ENCODE measurements at places on chromosomes 1 and 21.

- DNase-seq = peak; percentile 44
These were observed 10.8 kb downstream of the SLC45A3 start for GRCh38 chr1:205669341-205670149.

- no peak for DNase-seq
These were observed 18.6 kb upstream of the HSPG2 start for GRCh38 chr1:21955501-21956281.

GRCh38 chr1:182682898-182683501 is 1.4 kb downstream of the RGS8 start:
- DNase-seq = no peak

DNA sequence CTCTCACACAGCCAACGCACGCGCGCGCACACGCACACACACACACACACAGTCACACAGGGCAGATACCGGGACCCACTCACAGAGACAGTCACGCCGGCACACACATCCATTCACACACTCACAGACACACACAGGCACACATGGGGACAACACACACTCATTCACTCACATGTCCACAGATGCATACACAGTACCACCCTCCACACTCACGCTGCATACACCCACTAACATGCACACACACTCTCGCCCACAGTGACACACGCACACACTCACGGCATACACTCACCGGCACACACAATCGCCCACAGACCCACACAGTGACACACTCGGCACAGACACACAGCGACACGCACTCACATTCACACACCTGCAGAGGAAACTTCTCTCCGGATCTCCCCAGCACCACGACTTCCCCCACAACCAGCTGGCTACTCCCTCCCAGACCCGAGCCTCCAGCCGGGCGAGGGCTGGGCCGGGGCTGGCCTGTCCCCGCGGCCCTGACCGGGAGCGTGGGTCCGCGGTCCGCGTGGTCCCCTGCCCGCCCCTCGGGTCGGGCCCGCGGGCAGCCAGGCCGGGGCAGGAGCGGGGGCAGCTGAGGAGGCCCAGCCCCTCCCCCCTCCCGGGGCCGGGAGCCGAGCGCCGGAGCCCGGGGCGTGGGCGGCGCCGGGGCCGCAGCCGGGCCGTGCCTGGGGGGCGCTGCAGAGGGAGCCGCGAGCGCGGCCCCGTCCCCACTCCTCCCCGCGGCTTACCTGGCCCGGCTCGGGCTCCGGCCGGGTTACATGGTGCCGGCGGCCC is 552 bp downstream of the DLGAP3 start:
- DNase-seq = no peak

- peak; percentile 70 for DNase-seq
These were observed 70.2 kb upstream of the S1PR1 start for GRCh38 chr1:101166583-101167120.

- DNase-seq = no peak
These were observed 920 bp downstream of the MTHFR start for GRCh38 chr1:11804666-11805421.

DNA sequence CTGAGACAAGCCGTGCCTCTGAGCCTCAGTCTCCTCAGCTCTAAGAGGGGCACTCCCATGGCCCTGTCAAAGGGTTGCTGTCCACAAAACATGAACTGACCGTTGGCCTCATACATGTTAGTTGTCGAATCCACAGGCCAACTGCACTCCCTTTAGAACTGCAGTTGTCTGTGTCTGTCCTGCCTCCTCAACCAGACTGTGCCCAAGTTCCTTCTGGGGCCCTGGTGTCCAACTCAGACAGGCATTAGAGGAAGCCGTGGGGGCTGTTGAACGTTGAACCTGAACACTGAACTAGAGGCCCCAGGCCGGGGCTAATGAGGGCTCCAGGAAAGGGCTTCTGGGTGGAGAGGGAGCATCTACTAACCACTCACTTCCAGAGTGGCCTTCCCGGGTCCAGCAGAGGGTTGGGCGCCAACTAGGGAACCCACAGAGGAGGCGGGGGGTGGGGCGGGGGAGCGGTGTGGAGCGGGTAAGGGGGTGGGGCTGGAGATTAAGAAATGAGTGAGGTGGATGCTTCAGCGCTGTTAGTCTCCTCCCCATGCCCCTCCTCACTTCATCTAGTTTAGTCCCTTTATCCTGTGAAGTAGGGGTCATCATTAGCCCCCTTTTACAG is at the start of gene RAB42:
TSS of gene RAB42 (plus strand) at position 558 of the 613 bp plus-strand sequence. CDS start 247 bp downstream, outside the sequence.
- DNase-seq = no peak

DNA sequence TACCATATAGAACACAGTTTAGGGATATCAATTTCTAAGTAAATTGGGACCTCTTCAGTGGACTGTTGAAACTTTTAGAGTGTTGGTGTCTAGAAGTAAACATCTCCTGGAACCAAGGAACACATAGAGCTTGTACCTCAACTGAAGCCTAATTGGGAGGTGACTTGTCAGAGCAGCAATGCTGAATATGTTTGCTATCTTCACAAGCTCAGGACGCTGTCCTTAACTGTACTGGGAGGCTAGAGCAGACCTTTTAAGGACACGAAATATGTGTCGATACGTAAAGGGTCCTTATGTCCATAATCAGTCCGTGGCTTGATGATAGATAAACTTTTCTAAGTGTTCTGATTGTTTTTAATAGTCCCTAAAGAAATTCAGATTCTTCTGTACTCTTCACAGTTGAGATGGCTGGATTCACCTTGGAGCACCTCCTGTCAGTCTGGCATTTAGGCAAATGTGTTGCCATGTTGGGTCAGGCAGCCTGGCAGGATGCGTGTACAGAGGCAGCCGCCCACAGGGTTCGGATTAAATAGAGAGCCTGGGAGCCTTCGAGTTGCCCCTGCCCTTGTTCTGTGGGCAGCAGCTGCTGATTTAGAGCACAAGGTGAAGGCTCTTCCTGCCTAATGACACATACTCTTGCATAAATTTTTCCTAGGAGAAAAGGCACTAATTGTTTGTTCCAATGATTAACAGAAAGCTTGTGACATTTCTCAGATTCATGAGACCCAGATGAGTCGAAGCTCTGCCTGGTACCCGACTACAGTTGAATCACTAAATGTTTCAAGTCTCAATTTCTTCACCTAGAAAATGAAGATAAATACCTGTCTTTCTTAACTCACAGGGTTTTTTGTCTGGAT is 3.6 kb downstream of the ACTN2 start:
- peak; percentile 43 for DNase-seq

DNA sequence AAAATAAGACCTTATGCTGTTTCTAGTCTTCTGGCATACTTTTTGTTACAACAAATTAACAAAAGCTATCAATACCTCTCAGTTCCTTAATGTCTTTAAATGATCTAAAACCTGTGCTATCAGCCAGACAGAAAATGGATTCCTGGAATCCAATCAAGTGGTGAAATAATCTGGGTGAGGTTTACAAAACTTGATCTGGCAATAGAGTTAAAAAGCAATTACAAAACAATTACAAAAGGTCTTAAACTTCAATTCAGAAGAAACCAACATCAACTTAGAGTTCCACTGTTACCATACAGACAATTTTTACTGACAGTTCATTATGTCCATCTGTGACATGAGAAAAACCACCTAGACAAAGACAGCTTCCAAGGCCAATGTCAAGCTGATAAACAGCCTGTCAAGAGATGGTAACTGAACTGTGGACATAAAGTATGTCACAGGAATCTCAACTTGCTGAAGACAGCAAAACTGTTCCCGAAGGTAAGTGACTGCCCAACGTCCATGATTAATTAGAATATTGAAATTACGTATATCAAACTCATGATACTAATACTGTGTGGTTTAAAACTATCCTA is 17.4 kb downstream of the ZZZ3 start:
- no peak for DNase-seq

DNA sequence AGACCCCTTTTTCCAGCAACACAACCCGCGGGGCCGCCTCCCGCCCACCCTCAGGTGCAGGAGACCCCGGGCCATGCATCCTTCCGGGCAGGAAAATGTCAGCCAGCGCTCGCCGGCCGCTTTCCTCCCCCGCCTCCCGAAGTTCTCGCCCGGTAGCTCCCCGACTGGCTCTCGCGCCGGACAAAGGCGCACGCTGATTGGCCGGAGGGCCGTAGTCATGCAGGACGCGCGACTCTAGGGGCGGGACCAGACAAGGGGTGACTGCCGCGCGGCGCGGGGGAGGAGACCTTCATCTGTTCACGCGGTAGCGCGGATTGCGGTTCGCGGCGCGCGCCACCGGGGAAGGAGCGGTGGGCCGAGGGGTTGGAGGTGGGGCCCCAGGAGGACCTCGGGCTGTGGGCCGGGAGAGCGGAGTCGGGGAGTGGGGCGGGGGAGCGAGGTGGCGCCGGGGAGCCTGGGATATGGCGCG is at the start of gene FLVCR1:
TSS of gene FLVCR1 (plus strand) at position 284 of the 469 bp plus-strand sequence. CDS start at position 462, 178 bp downstream.
- DNase-seq = peak; percentile 91

GRCh38 chr1:205542367-205542766 is 37.9 kb downstream of the CDK18 start:
- no peak for DNase-seq

DNA sequence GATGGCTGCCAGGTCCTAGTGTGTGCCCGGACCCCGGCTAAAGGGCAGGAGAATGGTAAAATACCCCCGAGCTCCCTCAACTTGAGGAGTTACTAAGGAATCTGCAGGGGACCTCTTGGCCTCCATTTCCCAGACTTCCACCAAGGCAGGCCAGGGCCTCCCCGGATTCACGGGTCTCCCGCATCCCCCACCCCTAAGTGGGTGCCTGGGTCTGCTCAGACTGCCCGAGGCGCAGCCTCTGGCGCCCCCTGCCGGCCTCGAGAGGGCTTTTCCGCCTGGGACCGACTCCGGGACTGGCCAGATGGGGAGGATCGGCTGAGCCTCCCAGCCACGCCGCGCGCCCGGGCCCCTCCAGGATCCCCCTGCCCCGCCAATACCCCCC is 1.7 kb downstream of the PLEKHG5 start:
- peak; percentile 73 for DNase-seq

DNA sequence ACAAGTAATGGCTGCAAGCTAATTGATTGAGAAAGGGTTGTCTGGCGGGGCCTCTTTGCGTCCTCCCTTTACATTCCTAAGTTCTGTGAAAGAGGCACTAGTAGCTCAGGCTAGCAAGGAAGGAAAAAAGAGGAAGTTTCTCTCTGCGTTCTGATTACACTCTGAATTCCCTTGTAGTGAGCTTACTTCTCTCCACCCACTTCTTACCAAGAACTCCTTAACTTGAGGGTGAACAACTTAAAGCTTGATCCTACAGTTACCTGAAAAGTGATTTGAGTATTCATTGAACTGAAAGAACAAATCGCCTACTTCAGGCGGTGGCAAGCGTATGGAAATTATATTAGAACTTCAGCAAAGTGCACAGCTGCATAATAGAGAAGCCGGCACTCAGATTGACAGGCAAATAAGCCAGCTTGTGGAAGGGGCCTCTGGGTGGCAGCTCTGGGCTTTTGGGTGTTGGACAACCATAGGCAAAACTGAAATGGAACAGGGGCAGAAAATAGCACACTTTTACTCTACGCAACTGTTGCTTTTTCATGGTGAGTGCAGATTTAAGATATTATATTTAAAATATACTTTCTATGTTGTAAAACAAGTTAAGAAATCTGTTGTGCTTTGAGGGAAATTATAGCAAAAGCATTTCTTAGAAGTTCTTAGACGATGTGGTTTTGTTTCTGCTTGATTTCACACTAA is 464.5 kb downstream of the USP25 start:
- no peak for DNase-seq

GRCh38 chr1:111690306-111690617 is 48.9 kb downstream of the INKA2 start:
- DNase-seq = peak; percentile 44

DNA sequence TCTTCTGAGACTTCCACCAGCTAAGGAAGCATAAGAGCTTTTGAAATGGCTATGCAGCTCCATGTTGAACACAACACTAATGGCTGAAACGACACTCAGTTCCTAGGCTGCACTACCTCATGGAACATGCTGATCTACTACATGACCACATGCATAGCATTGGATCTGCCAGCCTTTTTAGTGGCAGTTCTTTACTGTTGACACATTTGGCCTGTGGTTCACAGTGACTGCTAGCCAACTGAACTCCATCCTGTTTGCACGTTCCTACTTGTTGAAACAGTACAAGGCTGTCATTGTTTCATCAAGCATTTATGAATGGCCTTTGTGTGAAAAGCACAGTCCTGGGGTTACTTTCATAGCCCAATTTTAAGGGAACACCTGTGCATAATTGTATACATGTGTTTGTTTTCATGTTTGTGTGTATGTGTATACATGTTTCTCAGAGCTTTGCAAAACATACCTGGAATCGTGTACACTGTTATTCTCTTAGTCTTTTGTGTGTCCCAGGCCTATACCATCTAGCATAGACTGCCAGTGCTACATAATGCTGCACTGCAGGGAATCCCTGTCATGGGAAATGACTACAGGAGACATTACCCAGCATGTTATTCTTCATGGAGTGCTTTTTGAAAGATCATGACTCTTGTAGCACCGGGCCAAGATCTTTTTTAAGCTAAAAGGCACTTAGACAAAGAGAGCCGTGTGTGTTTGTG is 179.6 kb upstream of the ESRRG start:
- peak; percentile 82 for DNase-seq

DNA sequence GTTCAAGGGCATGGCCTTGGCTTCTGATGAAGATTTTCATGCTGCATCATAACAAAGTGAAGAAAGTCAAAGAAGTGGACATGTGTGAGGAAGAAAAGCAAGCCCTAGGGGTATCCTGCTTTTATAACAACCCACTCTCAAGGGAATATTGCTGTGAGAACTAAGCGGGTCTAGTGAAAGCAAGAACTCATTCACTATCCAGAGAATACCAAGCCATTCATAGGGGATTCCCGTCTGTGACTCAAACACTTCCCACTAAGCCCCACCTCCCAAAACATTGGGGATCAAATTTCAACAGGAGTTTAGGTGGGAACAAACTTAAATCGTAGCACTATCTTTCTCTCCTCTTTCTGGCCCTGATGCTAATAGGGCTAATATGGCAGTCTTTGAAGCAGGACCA is 98.5 kb upstream of the CTTNBP2NL start:
- peak; percentile 24 for DNase-seq

DNA sequence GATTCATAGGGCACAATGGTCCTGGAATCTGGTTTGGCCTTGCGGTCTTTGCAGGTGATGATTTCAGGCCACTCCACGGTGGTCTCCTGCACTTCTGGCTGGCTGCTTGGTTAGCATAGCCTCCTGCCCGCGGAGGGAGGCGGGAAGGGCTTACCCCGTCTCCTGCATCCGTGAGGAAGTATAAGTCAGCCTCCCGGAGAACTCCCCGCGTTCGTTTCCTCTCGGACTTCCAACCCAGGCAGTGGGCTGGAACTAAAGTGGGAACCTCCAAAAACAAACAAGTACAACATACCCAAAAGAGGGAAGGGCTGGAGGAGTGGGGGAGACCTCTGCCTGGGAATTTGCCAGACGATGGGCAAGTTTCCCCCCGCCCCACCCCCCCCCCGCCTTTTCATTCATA is 939 bp upstream of the CCN1 start:
- peak; percentile 79 for DNase-seq

GRCh38 chr1:1428174-1428573 is 7.1 kb upstream of the ANKRD65 start:
- DNase-seq = no peak

DNA sequence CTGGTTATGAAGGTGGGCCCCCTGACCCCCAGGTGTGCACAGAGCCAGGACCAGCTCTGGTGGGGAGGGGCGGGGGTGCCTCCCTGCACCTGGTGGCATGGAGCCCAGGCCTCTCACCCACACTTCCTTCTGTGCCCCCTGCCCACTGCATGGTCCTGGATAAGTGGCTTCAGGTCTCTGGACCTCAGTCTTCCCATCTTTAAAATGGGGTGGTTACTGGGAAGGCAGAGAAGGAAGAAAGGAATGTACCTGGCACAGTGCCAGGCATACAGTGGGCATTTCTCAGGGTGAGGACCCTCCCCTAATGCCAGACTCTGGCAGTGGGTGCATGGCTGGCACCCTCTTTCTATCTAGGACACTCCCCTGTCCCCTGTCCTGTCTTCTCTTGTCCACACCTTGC is 7.5 kb downstream of the CLCNKA start:
- no peak for DNase-seq

Data from HT1080 (cell line).